GM23338 (cell line): ENCODE measurements at places on chromosomes 2 and 18. TPM values are rescaled to one million over a fixed set of nuclear protein-coding genes. Genes with fewer than 3 reads are reported as not detected.

CAVIN2 gene
- 0.07 TPM in 1 of 2 replicates, not detected in the other for total RNA-seq

GPR39 gene
- total RNA-seq: 1.0 and 1.9 TPM in 2 replicates

CENPA gene
- 13.0 and 16.8 TPM in 2 replicates for total RNA-seq

LRRC30 gene
- not detected in 2 replicates for total RNA-seq

UGT1A5 gene
- total RNA-seq: not detected in 2 replicates

VWC2L gene
- total RNA-seq: not detected in 2 replicates

C2orf92 gene
- 2.6 and 2.9 TPM in 2 replicates for total RNA-seq

TUBB8B gene
- total RNA-seq: 1.0 and 3.6 TPM in 2 replicates

ANKMY1 gene
- total RNA-seq: 8.9 and 9.0 TPM in 2 replicates

NEU2 gene
- not detected in 2 replicates for total RNA-seq

GRCh38 chr2:184272056-184272455, 326.3 kb upstream of the ZNF804A start:
- no peak overlapping the region for H3K27ac ChIP-seq
- no peak overlapping the region for H3K4me3 ChIP-seq
- no peaks in the 10 kb centered on the region for H3K36me3 ChIP-seq
- DNase-seq: no peak
- peaks cover 6% of the 10 kb centered on the region; the same call in 1 of the 2 replicates for H3K4me1 ChIP-seq

GRCh38 chr18:63109022-63109421, 210.5 kb downstream of the BCL2 start:
- H3K4me3 ChIP-seq: no peak overlapping the region
- no peak overlapping the region for H3K27ac ChIP-seq
- H3K36me3 ChIP-seq: no peaks in the 10 kb centered on the region
- H3K4me1 ChIP-seq: no peaks in the 10 kb centered on the region

DNA sequence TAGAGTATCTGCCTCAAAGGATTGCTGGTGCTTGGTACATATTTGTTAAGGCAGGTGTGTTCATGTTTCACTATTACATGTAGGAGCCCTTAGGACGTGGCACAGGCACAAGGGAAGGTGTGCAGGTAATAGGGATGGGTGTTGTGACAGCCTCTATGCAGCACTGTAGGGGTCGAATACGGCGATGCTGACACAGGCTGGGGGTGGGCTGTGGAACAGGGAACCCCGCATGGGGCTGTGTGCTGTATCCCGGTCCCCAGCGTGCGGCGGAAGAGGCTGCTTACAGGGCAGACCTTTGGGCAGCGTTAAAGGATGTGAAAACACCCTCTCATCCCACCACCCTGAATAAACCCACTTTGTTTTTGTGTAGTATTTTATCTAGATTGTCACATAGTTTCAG, 21.5 kb downstream of the B3GNT2 start:
- no peak overlapping the region for H3K4me3 ChIP-seq
- no peaks in the 10 kb centered on the region for H3K27me3 ChIP-seq
- H3K27ac ChIP-seq: no peak overlapping the region; the same call in 1 of the 2 replicates
- H3K36me3 ChIP-seq: no peaks in the 10 kb centered on the region
- H3K4me1 ChIP-seq: peaks cover 53% of the 10 kb centered on the region

GRCh38 chr2:197209742-197210408, 100.7 kb downstream of the ANKRD44 start:
- no peaks in the 10 kb centered on the region for H3K36me3 ChIP-seq
- no peak overlapping the region for H3K27ac ChIP-seq
- H3K4me1 ChIP-seq: no peaks in the 10 kb centered on the region
- no peak overlapping the region for H3K4me3 ChIP-seq
- no peak for DNase-seq

DNA sequence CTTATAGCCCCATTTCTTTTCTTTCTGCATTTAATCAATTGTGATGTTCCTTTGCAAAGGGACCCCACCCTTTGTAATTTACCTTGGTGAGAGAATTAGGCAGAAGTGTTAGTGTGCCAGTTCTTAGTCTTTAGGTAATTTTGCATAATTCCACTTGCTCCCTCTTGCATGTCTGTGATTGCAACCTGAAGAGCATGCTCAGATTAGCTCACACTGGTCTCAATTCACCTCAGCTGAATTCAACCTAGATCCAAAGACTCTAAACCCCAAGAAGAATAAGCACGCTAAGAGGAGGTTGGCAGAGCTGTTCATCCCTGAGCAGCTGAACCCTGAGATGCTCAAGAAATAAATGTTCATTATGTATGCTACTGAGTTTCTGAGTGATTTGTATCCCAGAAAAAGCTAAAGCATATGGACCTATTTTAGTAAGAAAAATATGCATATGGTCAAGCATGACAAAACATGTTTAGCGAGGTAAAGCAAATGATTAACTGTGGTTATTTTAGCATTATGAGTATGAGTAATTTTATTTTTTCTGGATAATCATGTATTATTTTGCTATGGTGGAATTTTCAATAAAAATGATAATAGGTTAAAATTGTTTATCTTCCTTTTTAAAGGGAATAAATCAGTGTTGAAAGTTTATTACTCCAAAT, 299.2 kb upstream of the ZSWIM2 start:
- no peak for DNase-seq
- no peak overlapping the region for H3K27ac ChIP-seq
- no peak overlapping the region for H3K4me3 ChIP-seq
- no peaks in the 10 kb centered on the region for H3K4me1 ChIP-seq
- H3K27me3 ChIP-seq: no peaks in the 10 kb centered on the region

GRCh38 chr2:710867-711665, 33.9 kb upstream of the TMEM18 start:
- H3K4me1 ChIP-seq: 0 out of 2 replicates have a peak, but pooled peaks cover under 1% of the 10 kb centered on the region
- no peaks in the 10 kb centered on the region for H3K27me3 ChIP-seq
- DNase-seq: no peak
- no peak overlapping the region for H3K4me3 ChIP-seq
- no peaks in the 10 kb centered on the region for H3K36me3 ChIP-seq

DNA sequence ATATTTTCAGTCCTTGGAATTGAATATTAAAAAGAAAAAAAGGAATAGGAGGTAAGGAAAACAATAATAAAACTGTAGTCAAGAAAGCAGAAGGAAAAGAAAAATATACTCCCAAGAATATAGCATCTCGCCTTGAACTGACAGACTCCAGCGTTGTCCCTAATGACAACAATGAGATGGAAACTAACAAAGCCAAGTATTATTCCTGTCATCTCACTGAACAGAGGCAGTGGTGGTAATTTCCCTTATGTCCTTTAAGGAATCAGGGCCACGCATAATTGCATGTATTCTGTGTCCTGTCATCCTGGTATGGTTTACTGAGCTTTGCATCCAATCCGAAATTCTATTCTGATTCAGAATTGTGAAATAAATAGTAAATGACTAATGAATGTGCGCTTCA, 158.9 kb downstream of the LRRTM4 start:
- peaks cover 12% of the 10 kb centered on the region for H3K4me1 ChIP-seq
- H3K36me3 ChIP-seq: no peaks in the 10 kb centered on the region
- H3K27ac ChIP-seq: no peak overlapping the region
- H3K4me3 ChIP-seq: no peak overlapping the region
- no peak for DNase-seq
- no peaks in the 10 kb centered on the region for H3K27me3 ChIP-seq

DNA sequence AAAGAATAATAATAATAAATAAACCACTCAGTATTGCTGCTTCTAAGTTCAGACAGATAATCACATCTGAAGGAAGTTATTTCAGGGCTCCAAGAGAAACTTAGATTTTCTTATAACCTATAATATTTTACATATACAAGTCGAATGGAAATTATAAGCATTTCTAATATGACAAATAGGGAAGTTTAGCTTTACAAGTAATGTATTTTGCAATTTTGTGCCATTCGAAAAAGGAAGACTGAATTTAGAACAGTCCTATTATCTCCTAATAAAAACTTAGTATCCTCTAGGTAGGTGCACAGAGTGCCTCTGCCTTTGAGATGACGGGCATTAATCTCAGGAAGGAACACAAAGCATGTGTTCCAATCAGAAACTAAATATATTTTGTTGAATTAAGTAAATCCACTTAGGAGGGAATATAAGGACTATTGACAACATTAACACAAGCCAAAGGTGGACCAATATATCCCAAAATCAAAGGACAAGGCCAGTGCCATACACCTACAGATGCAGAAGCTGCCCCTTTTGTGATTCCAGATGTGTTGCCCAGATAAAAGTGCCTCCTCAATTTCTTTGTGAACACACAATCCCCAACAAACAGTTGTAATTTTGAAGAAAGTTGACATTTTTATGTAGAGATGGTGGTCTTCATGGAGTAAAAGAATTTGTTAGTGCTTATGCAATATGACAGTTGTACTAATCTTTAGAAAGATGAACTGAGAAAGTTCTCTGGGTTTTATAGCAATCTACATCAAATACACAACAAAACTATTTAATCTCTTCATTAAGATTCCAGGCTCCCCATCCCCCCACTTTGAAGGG, 36.6 kb downstream of the PTCD3 start:
- no peaks in the 10 kb centered on the region for H3K4me1 ChIP-seq
- no peaks in the 10 kb centered on the region for H3K27me3 ChIP-seq
- no peak overlapping the region for H3K27ac ChIP-seq
- no peak overlapping the region for H3K4me3 ChIP-seq
- H3K36me3 ChIP-seq: peaks cover 45% of the 10 kb centered on the region

DNA sequence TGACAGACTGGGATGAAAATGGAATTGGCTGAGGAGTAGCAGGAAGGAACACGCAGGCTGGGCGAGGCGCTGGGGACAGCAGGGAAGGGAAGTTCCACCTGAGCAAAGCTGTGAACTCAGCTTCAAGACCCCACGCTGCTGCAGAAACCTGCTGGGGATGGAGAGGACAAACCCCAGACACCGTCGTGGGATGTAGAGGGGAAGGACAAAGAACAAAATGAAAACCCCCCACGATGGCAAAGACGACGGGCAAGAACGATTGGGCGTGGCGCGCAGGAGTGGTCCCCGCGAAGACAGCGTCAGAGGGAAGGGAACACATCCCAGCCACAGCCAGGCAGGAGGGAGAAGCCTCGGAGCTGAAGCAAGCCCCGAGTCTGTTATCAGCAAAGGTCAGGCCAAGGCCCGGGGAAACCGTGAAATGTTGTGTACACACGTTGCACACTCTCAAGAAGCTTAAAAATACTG, 222.9 kb downstream of the NDUFA10 start:
- no peaks in the 10 kb centered on the region for H3K4me1 ChIP-seq
- no peak for DNase-seq
- no peaks in the 10 kb centered on the region for H3K27me3 ChIP-seq
- H3K27ac ChIP-seq: no peak overlapping the region

DNA sequence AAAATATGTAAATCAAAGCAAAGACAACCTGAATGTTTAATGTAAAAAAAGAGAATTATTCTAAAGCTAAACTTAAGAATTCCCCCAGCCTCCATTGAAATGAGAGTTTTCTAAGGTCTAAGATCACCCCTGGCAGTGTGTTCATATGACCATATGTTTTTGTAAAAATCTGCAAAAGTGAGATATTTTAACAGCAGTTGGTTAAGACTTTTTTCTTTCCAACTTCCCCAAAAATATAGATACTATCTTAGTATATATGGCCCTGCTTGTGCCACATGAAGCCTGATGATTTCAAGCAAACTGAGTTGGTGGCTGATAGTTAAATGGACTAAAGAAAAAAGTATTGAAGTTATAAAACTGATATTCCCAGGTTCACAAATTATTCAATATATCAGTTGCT, 35.4 kb downstream of the ZNF804A start:
- no peak for DNase-seq
- H3K4me1 ChIP-seq: no peaks in the 10 kb centered on the region
- no peaks in the 10 kb centered on the region for H3K36me3 ChIP-seq
- no peak overlapping the region for H3K4me3 ChIP-seq

GRCh38 chr2:138652378-138652777, 127.8 kb downstream of the NXPH2 start:
- H3K36me3 ChIP-seq: no peaks in the 10 kb centered on the region
- H3K4me3 ChIP-seq: no peak overlapping the region
- no peaks in the 10 kb centered on the region for H3K27me3 ChIP-seq
- peaks cover 18% of the 10 kb centered on the region for H3K4me1 ChIP-seq
- H3K27ac ChIP-seq: no peak overlapping the region

- DNase-seq: no peak
- H3K4me3 ChIP-seq: no peak overlapping the region
- peaks cover 14% of the 10 kb centered on the region for H3K4me1 ChIP-seq
- no peaks in the 10 kb centered on the region for H3K27me3 ChIP-seq
- no peak overlapping the region for H3K27ac ChIP-seq
Measured at GRCh38 chr2:218332920-218333645, 23.6 kb upstream of the CATIP start.

- no peak overlapping the region for H3K27ac ChIP-seq
- H3K27me3 ChIP-seq: no peaks in the 10 kb centered on the region
- peaks cover 5% of the 10 kb centered on the region; the same call in 1 of the 2 replicates for H3K4me1 ChIP-seq
- no peak overlapping the region for H3K4me3 ChIP-seq
Measured at GRCh38 chr2:102891296-102891695, 129.5 kb downstream of the TMEM182 start.

DNA sequence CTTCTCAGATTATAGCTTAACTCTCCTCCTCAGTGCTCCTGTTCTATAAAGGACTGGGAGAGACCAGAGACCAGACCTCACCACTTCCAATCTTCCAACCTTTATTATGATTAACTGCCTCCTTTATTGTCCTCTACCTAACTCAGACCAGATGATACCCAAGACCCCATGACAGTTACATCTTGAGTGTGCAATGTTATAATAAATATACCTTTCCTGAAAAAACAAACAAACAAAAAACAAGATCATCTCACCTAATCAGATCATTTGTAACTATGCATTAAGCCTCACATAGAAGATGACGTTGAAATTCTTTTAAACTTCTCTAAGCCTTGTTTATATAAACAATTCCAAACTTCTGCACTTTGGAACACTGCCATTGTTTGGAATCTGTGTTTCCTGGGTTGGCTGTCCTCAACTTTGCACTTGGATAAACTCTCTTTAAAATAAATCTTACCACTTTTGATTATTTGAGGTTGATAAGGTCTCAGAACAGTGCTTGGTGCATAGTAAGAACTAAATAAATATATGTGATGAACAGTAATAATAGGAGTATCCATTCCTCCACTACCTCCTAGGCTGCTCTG, 342.7 kb downstream of the TDRD15 start:
- no peak overlapping the region for H3K4me3 ChIP-seq
- DNase-seq: no peak
- no peaks in the 10 kb centered on the region for H3K4me1 ChIP-seq
- no peaks in the 10 kb centered on the region for H3K36me3 ChIP-seq

GRCh38 chr2:17754773-17755425, 961 bp downstream of the GEN1 start:
- H3K4me1 ChIP-seq: peaks cover 43% of the 10 kb centered on the region
- H3K27ac ChIP-seq: peak overlapping the region; percentile 94; the same call in 1 of the 2 replicates
- peak overlapping the region; percentile 85 for H3K4me3 ChIP-seq
- H3K27me3 ChIP-seq: no peaks in the 10 kb centered on the region

- no peaks in the 10 kb centered on the region for H3K27me3 ChIP-seq
- H3K4me1 ChIP-seq: peaks cover 4% of the 10 kb centered on the region; the same call in 1 of the 2 replicates
- no peak overlapping the region for H3K27ac ChIP-seq
- no peak for DNase-seq
- no peaks in the 10 kb centered on the region for H3K36me3 ChIP-seq
Measured at GRCh38 chr2:127014224-127014623, 92.7 kb downstream of the BIN1 start.
